Lower leg skin (tissue), 4 donors: ENCODE measurements at places on chromosomes 7 and 10. TPM values are rescaled to one million over a fixed set of nuclear protein-coding genes. Genes with fewer than 3 reads are reported as not detected.
A peak's percentile ranks its signal among the peaks of the same experiment; 100 is the strongest.

DNA sequence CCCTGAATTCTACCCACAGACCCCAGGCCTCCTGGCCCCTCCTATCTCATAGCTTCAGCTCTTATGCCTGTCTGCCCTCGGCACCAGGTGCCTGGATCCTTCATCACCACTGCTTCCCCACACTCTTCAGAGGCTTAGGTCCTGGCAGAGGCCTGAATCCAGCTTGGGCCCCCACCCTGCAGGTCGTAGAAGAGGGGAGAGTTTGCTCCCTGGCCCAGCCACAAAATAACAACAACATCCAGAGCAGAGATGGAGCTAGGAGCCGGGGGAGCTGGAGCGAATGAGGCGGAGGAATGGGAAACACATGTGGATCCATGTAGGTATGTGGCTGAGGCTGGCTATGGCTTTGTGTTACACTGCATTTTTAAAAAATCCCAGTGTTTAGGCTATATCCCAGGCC is 7.8 kb upstream of the OPN4 start:
- peak; percentile 81 for DNase-seq

DNA sequence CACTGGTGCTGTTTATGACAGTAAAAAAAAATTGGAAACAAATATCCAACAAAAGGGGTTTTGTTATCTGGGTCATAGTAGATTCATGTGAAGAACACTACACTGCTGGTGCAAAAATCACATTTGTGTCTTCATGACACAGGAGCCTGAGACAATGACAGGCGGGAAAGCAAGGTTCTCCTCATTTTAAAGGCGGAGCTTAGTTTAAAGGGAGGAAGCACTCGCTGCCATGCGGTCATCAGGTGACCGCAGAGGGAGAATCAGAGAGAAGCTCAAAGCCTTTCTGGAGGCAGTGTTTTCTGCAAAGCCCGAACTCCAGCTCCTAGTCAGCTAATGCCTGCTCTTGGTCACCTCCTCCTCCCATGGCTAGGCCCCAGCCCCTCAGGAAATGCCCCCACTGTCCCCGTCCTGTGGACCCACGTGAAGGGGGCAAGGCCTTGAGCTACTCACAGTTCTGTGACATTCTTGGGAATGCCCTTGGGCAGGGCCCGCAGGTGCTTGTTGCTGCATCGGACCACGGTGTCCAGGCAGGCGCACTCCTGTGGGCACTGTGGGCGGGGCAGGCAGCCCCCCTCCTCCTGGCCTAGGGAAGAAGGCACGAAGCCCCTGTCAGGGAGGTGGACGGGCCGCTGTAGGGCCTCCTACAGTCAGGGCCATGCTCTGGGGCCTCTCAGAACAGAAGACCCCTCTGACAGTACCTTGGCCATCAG is 146.1 kb downstream of the SLIT1 start:
- no peak for DNase-seq

Gene GIMAP7
- total RNA-seq, result 3.1 TPM

GRCh38 chr10:17523917-17524316 is 69.5 kb upstream of the ST8SIA6 start:
- DNase-seq, result no peak

GRCh38 chr10:121265360-121266123 is 332.7 kb downstream of the FGFR2 start:
- DNase-seq, result no peak

Gene OLAH
- total RNA-seq, result not detected

DNA sequence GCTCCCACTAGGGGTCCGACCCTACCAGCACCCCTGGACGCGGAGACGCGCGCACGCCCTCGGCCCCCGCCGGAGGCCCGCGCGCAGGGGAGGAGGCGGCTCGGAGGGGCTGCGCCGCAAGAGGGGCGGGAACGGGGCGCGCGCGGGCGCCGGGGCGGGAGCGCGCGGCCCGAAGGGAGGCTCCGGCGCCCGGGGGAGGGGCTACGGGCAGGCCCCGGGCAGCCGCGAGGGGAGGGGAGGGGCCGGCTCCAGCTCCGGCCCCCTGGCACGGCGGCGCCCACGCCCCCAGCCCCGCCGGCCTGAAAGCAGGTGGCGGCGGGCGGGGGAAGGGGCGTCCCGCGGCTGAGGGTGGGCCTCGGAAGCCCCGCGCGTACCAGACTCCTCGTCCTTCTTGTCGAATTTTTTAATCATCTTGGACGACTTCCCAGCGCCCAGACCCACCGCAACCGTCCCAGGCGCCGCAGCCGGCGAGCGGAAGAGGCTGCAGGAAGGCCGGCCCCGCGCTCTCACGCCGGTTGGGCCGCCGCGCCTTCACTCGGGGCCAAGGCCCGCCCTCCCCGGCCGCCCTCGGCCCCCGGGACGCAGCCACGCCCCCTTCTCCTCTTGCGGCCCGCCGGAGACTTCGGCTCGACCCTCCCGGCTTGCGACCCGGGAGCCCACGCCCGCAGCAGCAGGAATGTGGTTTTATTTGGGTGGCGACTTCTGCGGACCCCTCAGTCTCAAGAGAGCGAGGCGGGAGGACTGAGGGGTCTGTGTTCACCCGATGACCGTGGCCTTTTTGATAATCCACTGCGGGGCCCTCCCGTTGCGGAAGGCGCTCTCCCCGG is at the start of gene COPG2:
Gene COPG2 (minus strand): TSS at position 491 of the 827 bp plus-strand sequence. CDS start 80 bp downstream, at position 411.
- peak; percentile 73 for DNase-seq

Gene VWC2
- total RNA-seq, result 0.17 TPM

Gene CCDC172
- total RNA-seq, result not detected

GRCh38 chr7:129728875-129729467 is 117.5 kb downstream of the NRF1 start:
- no peak for DNase-seq

DNA sequence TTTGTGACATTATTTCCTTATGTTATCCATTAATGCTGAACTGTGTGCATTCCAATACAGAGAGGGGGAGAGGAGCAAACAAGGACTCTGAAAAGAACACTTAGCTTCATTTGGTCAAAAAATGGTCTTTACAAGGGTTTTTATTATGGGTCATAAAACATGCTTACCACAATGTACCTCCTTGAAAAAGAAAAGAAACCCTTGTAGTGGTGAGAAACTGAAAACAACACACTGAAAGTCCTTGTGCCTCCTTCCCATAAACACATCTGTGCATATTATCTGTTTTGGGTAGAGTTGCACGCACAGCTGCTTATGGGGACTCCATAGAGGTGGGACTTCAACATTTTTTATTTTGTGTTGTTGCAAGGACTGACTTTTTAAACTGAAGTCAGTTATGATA is 98.7 kb downstream of the CDK6 start:
- no peak for DNase-seq

DNA sequence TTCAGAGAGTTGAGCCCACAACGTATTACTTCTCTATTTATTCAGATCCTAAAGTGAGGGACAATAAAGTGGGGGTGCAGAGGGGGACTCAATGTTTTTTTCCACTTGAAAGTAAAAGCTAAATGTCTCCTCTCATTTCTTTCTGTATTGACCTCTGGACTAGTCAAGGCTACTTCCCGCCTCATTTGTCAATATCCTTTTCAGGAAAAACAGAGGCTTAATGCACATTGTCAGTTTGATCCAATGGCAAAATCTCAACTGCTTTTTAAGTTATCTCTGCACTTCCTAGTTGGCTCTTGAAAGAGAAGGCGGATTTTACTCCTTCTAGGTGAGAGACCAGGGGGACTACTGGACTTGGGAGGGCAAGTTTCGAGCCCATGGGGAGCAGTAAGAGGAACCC is 56.4 kb downstream of the HIPK2 start:
- DNase-seq, result no peak

DNA sequence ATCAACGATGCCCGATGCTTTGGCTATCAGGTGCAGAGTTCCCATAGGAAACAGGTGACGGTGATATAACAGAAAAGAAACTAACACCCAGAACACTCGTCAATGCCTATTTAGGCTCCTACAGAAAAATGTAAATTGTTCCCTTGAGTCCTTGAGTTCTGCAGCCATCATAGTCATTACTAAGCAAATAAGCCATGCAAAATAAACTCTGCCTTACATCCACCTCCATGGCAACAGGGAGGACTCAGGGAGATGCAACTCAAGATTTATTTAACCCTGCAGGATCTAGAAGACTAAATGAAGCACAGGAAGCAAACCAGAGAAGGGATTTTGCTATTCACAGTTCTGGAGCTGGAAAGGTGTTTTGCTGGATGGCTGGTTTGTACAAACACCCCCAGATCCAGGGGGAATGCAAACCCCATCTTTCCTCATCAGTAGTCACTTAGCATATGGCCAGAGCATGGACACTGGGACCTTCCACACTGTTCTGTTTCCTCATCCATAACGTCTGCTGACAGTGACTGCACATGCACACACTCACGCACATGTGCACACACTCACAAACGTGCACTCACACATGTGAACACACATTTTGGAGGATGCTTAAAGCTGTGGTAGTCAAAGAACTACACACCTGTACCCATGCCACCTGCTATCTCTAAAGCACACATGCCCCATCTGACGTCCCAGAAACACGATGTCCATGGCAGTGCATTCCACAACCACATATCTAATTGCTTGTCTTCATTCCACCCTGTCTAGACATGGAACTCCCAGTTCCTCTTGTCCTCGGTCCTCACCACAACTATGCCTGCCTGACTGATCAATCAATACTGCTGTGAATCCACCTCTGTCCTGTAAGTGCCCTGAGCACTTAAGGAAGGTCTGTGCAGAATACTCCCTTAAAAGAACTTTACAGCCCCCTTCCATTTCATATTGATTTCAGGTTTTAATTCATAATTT is 178.2 kb downstream of the COBL start:
- DNase-seq, result no peak

- DNase-seq, result no peak
Measured at GRCh38 chr10:52143338-52143737, 170.7 kb upstream of the DKK1 start.

DNA sequence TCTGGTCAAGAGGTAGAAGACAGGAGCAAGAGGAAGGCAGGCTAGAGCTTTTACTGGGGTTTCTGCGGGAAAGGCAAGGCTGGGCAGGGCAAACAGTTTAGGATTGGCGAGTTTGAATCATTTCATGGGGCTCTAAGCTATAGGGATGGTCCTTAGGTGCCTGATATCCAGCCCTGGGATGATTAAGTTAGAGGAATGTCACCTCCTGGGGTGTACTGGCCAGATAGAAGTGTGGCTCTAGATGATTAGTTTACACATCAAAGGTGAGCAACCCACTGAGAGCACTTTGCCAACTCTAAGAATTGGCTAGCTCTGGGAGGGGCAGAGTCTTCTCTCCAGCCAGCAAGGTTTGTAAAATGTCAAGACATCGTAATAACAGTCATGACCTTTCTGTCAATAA is 52.4 kb downstream of the ZNF365 start:
- no peak for DNase-seq

Gene TMEM184A
- 70.5 TPM for total RNA-seq

Gene PPP3CB
- 25.1 TPM for total RNA-seq

GRCh38 chr10:97518301-97519043 is 19.7 kb downstream of the UBTD1 start:
- DNase-seq, result no peak

- peak; percentile 27 for DNase-seq
Measured at GRCh38 chr7:29289156-29290021, 94.8 kb downstream of the CHN2 start.

- DNase-seq, result no peak
Measured at GRCh38 chr7:116834815-116835504, 27.4 kb upstream of the CAPZA2 start.

DNA sequence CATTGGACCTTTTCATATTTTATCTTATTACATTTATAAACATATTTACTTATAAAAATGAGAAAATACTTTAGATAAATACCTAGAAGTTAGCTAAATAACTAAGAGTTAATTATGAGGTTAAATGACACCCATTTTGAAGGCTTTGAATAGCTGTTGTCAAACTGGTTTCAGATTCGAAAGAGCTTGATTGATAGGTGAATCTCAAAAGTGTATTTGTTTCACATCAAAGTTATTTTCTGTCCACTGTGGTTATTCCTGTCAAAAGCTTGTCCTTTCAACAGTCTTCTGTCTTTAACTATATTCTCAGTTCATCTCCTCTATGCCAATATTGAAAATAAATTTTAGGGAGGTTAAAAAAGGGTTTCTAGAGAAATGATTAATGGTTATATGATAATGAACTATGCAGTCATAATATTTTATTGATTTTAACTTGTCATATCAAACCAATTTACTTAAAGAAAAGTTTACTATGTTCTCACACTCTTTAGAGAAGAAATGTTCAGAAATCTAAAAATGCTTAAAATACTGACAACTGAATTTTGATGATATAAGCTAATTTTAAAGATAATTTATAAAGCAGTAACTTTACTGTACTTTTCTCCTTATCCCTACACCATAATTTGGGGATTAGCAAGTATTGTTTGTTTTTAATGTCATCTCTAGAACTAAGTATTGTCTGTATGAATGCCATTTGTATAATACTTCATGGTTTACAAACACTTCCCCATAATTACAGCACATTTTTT is 72.0 kb upstream of the FOXP2 start:
- DNase-seq, result no peak

Gene UROS
- total RNA-seq, result 29.2 TPM
